ENCODE measurements at places on chromosomes 2 and 18.
A peak's percentile ranks its signal among the peaks of the same experiment; 100 is the strongest.

DNA sequence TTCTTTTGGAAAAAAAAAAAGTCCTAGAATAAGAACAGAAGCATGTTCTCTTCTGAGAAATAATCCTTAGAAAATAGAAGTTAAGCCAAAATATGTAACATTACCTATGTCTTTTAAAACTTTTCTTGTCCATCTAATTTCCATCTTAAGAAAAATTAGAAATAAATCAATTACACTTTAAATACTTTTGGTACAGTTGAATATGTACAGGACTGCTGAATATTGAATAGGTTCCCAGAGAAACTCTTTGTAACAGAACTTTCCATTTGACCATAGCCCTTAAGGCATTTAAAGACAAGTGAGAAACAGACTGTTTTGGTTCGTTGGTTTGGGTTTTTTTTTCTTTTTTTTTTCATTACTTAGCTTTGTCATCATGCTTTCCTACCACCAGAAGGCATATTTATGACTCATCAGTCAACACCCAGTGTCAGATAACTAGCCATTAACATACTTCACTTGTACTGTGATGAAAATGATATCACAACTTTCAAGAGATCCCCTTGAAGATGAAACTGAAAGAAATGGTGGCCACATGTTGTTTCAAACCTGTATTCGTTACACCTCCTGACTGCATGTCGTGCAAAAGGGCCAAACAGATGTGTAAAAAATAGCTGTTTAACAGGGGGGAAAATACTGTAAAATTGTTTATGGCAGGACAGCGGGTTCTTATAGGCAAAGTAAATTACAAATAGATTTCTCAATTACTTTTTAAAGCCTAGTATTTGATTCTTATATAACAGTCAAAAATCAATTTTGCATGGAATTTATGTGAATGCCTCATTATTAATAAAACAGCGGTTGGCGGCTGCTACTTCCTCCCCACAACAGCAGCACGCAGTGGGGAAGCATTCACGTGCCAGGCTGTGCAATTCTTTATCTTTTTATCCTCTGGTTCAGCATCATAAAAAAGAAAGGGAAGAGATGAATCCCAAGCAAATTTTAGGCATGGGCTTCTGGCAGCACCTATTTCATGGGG lies 280.7 kb upstream of the HNRNPA3 start:
- peak; percentile 20 for DNase-seq

DNA sequence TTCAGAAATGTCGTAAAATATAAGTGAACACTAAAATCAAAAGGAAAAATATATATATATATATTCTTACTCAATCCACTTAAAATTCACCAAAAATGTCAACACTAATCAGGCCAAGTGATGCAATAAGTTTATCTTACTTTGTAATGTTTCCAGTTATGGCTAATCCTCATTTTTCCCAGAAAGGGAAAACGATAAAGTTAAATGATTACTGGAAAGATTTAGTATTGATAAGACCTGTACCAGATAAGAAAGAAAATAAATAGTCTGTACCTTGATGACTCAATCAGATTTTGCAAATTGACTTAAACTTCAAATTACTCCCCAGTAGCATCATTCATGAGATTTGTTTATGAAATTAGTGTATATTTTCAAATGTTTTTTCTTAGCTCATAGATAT lies 407.0 kb downstream of the LRP1B start:
- DNase-seq, result no peak

DNA sequence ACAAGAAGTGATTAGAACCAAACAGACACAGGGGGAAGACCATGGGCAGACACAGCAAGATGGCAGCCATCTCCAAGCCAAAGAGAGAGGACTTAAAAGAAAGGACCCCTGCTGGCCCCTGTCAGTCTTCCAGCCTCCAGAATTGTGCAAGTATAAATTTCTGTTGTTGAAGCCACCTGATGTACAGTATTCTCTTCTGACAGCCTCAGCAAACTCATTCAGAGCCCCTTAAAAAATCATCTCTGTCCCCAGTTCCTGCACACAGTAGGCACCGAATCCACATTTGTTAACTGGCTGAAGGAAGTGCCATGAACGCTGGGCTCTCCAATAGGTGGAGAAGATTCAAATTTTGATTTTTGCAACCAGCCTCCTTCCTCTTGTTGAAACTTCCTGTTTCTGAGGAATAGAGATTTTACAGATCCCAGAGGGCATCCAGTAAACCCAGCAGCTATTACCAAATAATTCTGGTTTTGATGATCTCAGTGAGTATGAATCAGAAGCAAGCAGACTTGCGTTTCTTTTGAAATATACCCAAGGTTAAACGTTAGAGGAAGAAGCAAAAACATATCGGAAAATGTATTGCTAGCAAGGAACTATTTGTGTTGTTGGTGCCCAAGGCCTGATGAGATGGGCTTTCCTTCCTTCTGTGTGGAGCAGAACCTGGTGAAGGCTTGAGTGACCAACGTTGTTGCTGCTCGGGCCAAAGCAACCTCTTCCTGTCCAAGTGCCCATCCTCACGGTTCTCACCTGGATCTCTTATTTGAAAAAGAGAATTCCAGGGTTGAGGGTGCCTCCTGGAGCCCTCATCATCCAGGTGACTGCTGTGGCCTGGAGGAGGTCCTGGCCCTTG lies 47.7 kb upstream of the PLB1 start:
- DNase-seq, result peak; percentile 35

- DNase-seq, result no peak
Measured at GRCh38 chr2:102029405-102029804, 37.6 kb downstream of the IL1R2 start.

DNA sequence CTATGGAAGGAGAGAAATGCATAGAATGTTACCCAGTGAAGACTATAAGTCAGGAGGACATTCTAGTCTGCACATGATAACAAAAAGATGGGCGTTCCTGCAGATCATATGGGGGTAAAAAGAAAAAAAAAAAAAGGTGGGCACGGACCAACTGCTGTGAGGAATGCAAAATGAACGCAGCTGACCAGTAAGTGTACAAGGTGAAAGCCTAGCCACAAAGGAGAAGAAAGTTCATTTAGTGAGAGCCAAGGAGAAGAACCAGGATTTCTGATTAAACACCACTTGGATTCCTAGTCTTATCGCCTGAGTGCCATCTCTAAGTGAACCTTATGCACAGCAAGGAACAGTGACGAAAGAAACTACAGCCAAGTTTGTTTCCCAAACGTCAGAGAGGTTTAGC lies 26.5 kb downstream of the RBMS1 start:
- no peak for DNase-seq

GRCh38 chr18:13336841-13337240 lies 118.3 kb downstream of the LDLRAD4 start:
- DNase-seq, result no peak

DNA sequence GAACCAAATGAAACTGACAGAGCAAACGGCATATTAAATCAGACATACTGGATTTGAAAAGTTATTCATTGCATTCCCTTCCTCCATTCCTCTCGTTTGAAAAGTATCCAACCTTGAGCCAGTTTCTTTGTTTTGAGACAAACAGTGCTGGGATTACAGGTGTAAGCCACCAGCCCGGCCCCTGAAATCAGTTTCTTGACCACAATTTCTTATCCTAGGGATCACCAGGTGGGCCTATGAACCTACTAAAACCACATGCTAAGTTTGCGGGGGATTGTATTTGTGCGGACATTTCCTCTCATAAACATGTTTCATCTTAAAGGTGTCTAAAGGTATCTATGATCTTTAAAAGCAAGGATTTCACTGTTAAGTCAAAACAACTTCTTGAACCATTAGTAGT lies 11.6 kb downstream of the PTPN2 start:
- no peak for DNase-seq

GRCh38 chr18:59145055-59145454 lies 5.4 kb downstream of the SEC11C start:
- DNase-seq, result no peak

- no peak for DNase-seq
Measured at GRCh38 chr2:237268004-237268708, 145.8 kb downstream of the COL6A3 start.

GRCh38 chr2:8216397-8216796 lies 465.5 kb upstream of the ID2 start:
- DNase-seq, result no peak

GRCh38 chr2:181822097-181822496 lies 69.4 kb upstream of the ITPRID2 start:
- DNase-seq, result no peak

DNA sequence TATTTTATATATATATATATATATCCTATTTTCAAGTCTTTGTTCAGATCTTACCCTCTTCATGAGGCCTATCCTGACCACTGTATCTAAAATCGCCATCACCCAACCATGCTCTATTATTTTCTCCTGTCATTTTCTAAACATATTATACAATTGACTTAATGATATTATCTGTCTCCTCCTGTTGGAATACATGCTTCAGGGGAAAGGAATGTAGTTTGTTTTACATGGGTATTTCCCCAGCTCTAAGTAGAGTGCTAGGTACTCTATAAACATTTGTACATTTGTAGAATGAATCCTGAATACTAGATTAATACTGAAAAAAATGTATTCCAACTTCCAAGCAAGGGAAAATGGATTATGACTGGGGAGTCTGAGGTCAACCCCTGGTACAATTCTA lies 26.2 kb downstream of the TTC21B start:
- no peak for DNase-seq

DNA sequence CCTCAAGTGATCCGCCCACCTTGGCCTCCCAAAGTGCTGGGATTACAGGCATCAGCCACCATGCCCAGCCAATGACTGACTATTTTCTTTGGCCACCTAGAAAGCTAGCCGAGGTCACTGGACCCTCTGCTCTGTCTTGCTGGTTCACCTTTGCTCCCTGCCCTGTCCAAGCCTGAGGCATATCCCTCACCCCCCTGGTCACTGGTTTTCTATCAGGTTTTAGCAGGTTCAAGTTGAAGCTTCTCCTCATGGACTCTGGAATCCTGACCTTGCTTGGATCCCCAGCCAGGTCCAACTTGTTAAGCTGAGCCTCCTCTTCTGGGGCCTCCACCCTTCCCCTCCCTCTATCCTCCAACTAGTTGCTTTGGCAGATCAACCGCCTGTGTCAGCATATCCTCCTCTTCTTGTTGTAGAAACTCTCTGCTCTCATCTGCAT lies 33.4 kb downstream of the PAX8 start:
- no peak for DNase-seq

DNA sequence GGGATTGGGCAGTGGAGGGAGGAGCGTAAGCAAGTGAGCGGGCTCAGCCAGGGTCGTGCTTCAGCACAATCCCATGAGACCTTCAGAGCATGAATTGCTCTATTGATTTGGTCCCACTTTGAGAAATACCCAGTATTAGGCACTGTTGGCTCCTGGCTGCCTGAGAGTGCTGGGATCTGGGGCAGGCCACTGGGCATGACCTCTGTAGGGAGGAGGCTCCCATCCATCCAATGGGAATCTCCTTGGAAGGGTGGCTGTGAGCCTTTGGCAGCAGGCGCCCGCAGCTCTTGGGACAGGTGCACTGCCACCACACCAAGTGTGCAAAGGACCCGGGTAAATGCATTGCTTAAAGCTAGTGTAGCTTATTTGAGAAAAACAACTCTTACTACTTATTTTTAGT lies 137.5 kb downstream of the LDLRAD4 start:
- no peak for DNase-seq

DNA sequence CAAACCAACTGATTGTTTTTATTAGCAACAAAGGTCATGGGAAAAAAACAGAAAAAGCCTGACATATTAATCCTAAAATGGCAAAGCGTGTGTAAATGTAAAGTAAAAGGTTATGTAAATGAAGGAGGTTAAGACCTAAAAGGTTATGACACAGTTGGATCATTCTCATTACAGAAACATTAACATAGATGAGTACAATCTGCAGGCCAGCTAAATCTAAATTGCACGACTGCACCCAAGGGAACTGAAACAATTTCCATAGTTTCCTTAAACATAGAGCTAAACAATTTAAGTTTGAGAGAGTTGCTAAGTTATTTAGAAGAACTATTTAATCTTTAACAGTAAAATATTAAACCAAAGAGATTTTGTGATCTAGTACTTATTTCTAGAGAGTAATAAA lies 151.6 kb upstream of the UBE2E3 start:
- DNase-seq, result no peak
